Left lung (tissue), 14 donors: ENCODE measurements at places on chromosomes 16 and 17.

DNA sequence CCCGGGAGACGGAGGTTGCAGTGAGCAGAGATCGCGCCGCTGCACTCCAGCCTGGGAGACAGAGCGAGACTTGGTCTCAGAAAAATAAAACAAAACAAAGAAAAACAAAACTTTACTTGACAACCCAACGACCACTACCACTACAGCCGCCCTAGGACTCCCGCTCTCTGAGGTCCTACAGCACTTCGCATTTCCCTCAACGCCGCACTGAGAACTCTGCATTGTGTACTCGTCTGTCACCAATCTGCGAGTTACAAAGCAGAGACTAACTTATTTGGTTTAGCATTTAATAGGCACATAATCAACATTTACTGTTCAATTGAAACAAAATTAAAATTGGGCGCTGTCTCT lies 479 bp upstream of the ZNF207 start:
- DNase-seq: no peak

DNA sequence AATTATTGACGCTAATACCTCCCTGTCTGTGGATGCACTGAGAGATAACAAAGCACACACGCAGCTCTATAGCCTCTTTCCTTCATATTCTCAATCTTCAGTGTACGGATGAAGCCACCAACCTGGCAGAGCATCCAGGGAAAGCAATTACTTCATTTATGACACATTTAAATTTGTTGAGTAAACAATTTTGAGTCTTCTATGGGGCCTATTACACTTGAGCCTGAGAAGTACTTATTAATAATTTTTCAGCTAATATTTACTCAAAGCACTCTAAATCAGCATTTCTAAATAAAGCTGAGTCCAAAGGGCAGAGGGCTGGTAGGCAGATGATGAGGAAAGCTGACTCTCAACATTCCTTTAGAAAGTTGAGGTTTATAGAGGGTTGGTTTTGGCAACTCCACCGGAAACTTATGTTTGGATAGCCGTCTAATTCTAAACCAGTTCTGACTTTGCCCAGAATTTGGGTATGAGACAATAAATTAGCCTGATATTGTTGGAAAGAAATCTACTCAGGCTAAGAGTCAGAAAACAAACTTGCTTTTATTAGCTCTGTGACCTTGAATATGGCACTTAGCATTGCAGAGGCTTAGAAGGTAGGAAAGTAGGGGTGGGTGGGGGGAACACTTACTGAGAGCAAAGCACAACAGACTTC lies 643.5 kb downstream of the CDH11 start:
- DNase-seq: no peak

DNA sequence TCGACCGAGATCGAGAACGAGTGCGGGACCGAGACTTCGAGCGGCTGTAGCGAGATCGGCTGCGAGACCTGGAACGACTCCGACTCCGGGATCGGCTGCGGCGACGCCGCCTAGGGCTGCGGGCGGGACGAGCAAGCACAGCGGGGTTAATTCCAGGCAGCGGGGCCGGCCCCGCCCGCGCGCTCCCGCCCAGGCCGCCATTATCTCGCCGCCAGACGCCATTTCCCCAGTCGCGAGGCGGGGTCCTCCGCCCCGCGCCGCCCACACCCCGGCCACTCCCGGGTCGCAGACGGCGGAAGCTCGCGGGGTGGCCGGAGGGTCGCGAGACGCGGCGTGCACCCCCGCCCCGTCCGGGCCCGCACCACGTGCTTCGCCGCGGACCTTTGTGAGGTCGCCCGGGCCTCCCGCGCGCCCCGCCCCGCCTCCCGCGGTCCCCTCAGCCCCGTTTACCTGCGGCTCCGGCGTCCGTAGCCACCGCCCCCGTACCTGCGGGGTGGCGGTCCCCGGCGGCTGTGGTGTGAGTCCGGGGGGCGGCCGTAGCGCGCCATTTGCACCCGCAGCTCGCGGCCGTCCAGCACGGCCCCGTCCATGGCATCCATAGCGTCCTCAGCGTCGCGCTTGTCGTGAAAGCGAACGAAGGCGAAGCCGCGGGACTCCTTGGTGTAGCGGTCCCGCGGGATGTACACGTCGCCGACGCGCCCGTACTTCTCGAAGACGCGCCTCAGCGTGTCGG lies 616 bp downstream of the SRSF2 start:
- DNase-seq: peak; percentile 94

DNA sequence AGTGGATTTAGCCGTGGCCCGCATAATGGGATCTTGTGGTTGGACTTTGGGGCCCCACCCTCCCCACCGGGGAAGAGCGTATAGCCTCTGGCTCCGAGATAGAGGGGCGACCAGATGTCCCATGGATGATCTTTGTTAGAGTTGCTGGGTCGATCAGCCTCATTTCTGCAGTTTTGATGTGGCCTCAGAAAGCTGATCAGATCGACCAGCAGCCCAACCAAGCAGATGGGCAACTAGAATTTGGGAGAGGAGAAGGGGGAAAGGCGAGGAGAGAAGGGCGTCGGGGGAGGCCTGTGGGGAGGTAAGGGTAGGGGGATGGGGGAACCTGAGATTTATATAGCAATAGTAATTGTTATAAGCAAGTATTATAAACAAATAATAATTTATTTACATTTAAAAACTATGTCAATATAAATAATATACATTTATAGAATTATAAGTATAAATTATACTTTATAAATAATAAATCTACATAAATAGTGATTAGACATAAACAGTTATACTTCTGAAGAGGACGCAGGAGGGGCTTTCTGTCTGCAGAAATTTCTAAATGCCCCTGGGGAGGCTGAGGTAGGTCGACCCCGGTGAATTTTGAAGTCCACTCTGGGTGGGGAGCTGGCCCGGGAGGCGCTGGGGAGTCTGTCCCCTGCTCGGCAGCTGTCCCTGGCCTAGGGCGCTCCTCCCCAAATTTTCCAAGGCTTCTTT lies 136.3 kb downstream of the KCNJ12 start:
- no peak for DNase-seq

- no peak for DNase-seq
These were observed 3.0 kb upstream of the NLRC5 start for GRCh38 chr16:56986361-56986760.

DNA sequence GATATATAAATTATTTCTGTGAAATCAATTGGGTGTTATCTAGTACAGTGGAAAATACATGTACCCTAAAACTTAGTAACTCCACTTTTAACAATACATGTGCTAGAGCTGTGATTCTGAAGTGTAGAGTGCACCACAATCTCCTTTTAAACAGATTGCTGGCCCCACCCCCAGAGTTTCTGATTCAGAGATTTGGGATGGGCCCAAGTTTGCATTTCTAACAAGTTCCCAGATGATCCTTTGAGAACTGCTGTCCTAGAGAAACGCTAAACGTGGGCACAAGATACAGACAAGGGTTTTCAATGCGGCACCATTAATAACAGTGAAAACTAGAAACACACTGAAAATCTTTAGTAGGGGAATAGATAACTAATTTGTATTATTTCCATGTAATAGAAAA lies 49.2 kb downstream of the NXPH3 start:
- no peak for DNase-seq

DNA sequence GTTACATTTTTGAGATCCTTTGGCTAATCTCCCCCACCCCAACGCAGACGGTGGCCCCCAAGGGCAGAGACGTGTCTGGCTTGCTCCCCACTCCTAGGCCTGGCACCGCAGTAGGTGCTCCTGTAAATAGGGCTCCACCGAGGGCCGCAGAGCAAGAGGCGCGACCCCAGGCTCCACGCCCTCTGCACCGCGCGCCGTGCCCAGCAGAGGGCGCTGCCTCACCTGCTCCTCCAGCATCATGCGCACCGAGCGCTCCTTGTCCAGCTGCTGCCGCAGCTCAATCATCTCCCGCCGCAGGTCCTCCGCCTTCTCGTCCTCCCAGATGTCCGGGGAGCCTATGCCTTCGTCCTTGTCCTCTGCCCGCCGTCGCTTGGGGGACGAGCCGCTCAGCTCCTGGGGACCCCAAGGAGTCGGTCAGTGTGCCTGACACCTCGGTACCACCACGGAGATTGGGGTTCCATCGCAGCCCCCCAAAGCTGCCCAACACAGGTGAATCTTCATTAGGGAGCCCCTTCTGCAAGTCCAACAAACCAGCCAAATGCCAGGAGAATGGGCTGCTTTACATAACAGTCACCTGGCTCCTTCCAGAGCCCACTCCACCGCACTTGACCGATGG lies 11.2 kb downstream of the TFAP4 start:
- peak; percentile 49 for DNase-seq

GRCh38 chr17:17313350-17313991 lies 10.3 kb downstream of the NT5M start:
- DNase-seq: peak; percentile 76

GRCh38 chr17:72004611-72005331 lies 116.0 kb upstream of the SOX9 start:
- no peak for DNase-seq

DNA sequence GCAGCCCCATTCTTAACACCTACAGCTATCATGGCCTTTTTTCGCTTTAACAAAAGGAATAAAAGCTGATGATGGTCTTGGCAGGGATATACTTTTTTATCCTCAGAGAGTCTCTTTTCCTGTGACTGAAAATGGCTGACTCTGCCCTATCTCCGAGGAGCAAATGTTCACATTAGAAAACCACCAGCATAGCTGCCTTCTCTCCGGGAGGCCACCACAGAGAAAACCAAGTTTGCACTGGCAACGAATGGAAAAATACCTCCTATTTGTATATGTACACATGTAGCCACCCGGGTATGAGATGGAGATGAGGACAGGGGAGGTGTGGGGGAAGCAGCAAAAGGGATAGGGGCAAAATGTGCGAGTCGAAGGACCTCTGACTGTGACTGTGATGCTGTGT lies 88.2 kb downstream of the STX8 start:
- no peak for DNase-seq

DNA sequence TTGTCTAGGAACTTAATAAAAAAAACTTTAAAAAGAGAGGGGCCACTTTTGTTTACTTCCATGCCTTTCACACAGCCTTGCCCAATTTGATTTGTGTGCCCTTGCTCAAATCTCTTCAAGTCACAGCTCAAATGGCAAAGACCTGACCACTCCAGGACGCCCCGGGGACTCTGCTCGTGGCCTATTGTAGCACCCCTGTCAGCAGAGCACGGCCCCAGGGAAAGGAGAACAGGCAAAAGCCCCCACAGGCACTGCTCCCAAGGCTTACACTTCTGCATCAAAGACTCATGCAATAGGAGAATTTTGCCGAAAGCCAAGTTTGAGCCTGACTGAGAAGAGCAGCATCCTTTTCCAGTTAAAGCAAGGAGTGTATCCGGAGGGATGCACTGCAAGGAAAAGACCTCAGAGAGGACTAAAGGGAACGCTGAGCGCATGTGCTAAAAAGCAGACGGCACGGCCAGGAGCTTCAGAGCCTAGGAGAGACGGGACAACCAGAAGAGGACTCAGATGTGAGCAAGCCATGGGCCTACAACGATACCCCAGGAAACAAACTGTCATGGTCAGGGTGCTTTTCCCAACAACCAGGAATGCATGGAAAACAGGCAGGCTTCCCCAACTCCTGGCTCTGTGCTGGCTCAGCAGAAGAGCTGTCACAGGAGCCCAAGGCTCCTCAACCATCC lies 8.2 kb downstream of the CREBBP start:
- no peak for DNase-seq

GRCh38 chr16:13298666-13299065 lies 397.3 kb downstream of the SHISA9 start:
- DNase-seq: no peak

DNA sequence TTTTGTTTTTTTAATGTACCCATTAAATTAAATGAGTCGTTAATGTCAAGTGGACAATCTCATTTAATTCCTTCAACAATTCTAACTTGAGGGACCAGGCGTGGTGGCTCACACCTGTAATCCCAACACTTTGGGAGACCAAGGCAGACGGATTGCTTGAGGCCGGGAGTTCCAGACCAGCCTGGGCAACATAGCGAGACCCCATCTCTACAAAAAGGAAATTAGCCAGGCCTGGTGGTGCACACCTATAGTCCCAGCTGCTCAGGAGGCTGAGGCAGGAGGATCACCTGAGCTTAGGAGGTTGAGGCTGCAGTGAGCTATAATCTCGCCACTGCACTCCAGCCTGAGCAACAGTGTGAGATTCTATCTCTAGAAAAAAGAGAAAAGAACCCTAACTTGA lies 20.7 kb upstream of the GSG1L start:
- DNase-seq: no peak

GRCh38 chr16:87918338-87918737 lies 18.0 kb downstream of the CA5A start:
- DNase-seq: no peak

- no peak for DNase-seq
These were observed 7.1 kb downstream of the CORO7 start for GRCh38 chr16:4409081-4409932.

DNA sequence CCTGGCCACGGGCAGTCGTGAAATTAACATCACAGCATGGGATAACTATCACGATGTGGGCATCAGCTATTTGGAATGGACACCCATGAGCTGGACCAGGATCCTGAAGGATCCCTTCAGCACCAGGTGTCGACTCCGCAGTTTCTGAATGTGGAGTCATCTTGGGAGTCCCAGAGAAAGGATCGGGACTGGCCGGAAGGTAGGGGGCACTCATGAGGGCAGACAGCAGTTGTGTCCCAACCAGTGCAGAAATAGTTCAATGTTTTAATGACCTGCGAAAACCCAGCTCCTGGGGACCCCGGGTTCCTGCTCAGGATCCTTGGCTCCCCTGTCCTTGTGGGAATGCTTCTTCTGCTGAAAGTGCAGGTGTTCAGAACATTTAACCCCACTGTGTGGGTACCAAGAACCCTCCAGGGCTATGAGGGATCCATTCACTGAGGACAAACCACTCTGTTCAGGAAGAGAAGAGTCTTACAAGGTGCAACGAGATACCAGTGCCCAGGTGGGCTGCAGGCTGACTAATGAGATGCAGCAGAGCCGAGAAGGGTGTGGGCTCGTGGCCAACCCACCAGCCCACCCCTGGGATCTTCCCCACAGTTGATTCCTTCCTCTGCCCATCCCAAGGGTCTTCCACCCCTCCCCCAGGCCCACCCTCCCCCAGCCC lies 154.8 kb downstream of the SALL1 start:
- no peak for DNase-seq

GRCh38 chr17:2018716-2019510 lies 6.2 kb downstream of the RTN4RL1 start:
- no peak for DNase-seq

DNA sequence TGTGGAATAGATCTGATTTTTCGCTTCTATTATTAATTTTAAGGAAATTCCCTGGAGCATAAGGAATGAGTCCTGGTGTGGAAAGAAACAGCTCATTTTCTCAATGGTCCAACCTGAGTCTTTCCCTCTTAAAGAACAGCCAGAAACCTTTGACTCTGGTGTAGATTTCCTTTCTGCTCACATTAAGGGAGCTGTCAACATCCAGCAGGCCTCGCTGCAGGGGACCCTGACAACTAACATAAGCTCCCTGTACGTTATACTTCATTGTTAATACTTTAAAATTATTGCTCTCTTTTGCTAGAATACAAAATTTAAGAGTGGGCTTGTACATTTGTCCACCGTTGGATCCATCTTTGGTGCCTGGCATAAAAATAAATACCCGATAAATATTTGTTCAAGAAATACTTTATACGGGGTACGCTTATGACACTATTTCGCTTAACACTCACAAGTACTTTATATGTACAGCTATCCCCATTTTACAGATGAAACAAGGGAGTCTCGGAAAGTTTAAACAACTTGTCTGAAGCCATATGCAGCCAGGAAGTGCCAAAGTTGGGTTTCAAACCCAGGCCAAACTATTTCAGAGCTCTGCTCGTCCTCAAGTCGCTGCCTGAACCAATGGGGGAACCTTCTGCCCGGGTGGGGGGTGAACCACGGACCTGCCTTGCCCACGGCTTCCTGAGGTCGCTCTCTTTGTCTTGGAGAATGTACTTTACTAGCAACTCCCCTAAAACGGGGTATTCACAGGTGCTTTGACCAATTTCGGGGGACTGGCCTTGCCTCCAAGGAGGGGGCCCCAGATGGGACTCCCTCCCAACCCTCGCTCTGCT lies 611 bp downstream of the SMARCE1 start:
- DNase-seq: no peak

- DNase-seq: no peak
These were observed 7.0 kb upstream of the HID1 start for GRCh38 chr17:74979408-74980146.
